Stimulated activated naive CD8-positive, alpha-beta T cell treated with anti-CD3 and anti-CD28 coated beads, Interleukin-15, amount 100 ng/mL, for 72 hours (primary cell): ENCODE measurements at places on chromosomes 5 and 9.
A peak's percentile ranks its signal among the peaks of the same experiment; 100 is the strongest.

GRCh38 chr9:5563417-5563815 lies 53.1 kb downstream of the PDCD1LG2 start:
- DNase-seq, result no peak

GRCh38 chr5:44871401-44871800 lies 62.7 kb downstream of the MRPS30 start:
- DNase-seq, result no peak

- DNase-seq, result peak; percentile 15
Measured at GRCh38 chr5:62256161-62257019, 49.6 kb upstream of the KIF2A start.

GRCh38 chr9:101966691-101967090 lies 228.2 kb upstream of the GRIN3A start:
- no peak for DNase-seq

DNA sequence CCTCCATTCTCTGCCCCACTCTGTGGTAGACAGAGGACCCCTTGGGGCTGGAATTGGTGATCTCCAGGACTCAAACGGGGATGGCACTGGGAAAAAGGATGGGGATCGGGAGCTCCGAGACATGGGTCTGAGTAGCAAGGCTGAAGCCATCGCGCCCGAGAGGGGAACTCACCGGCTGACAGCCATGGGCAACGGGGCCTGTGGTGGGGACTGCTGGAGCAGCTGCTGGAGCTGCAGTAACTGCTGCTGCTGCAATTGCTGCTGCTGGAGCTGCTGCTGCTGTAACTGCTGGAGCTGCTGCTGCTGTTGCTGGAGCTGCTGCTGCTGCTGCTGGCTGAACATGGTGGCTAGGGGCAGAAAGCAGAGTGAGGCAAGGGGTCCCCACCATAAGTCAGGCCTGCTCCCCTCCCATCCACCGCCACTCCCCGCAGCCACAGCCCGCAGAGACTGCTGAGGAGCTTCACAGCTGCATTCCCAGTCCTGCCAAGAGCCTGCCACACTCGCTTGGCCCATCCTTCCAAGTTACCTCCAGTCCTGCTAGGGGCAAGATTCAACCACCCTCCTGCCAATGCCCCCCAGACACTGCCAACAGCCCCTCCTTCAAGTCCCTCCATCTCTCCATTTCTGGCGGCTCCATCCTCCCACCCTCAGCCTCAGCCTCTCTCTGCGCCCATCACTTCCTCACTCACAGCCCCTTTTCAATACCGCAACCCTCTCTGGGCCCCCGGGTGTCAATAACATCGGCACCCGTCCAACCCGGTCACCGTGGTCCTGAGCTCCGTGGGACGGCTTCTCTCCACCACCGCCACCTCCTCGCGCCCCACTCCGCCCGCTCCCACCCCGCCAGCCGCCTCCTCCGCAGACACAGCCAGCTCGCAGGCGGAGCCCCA lies 611 bp downstream of the CIZ1 start:
- peak; percentile 22 for DNase-seq

- no peak for DNase-seq
Measured at GRCh38 chr5:74035521-74035937, 409.5 kb downstream of the ARHGEF28 start.

GRCh38 chr9:97908705-97909104 lies 13.6 kb downstream of the TRMO start:
- DNase-seq, result no peak

DNA sequence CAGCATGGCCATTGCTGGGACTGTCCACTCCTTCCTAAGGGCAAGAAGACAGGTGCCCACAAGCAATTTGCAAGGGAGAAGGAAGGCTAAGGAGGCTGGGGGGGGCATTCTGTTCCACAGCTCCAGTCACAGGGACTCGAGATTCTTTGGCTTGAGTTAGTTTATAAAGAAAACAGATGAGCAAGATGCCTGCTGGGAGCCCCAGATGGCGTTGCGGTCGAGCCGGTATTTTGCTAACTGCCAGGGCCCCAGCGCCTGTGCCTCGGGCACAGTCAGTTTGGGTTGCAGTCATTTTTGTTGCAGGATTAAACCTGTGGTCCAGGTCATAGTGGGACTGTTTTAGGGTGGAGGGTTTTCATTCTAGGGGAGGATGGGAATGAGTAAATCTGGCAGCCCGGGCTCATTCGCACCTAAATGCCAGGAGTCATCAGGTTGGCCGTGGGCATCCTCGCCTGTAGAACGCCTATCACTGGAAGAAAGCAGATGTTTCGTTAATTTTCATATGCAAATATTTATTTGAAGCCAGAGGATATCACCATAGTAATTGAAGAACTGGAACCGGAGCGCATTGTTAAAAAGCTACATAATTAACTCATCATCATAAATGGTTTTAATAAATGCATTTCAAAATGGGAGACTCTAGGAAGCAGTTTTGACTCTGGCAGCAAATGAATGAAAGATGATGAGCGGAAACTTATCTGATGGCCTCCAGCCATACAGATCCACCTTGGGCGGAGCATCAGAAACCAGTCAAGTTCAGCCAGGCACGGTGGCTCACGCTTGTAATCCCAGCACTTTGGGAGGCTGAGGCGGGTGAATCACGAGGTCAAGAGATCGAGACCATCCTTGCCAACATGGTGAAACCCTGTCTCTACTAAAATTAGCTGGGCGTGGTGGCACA lies 87.1 kb upstream of the FCN2 start:
- no peak for DNase-seq

DNA sequence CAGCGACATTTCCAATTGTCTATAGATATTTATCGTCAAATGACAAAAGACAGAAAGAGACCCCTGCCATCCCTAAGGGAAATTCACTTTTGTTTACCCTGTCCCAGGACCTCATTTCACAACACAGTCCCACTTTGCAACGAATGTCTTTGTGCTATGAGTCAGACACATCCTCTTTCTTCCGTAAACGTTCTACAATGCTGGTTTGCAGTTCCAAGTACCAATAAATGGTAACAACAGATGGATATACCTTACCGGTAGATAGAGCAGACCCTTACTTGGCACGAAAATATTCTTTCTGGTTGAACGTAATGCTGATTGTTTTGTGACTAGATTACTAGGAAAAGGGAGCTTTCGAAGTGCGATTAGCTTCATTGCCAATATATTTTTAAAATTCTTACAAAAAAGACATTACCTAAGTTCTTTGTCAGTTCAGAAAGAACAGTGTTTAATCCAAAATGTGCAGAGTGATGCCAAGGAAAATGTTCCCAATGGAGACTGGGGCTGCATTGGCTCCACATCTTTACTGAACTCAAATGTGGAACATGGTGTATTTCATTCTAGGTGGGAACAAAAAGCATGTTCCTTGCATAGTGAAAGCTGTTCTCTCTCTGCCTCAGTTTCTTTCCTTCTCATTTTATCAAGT lies 202.5 kb upstream of the SLC27A6 start:
- no peak for DNase-seq

DNA sequence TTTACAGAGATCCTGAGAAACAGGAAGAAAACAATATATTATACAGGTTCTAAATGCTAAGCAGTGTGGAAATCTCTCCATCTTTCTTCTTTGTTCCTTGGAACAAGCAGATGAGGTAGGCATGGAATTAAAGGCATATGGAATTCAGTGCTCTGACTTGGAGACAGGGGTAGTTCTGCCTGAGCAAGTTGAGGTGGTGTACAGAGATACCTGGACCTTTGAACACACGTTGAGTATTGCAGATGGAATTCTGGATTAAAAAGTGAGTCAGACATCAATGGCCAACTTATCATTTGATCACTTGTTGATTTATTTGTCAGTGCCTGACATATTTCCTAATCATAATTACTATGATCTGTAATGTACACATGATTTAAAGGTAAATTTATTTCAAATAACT lies 293.9 kb upstream of the IRX4 start:
- no peak for DNase-seq

DNA sequence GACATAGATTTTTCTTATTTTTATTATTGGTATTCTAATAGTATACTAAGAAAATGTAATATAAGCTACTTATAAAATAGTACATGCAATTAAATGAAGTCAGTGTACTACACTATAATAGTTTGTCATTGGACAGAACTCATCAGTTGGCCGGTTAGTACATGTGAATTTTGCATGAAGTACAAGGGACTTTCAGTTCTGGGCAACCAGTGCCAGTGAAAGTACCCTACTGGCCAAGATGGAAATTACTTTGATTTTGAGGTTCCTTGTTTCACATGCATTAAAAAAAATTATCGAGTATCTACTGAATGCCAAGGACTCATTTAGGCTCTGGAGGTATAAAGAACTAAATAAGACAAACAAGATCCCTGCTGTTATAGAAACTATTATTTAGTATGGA lies 213.4 kb upstream of the ELL2 start:
- no peak for DNase-seq

DNA sequence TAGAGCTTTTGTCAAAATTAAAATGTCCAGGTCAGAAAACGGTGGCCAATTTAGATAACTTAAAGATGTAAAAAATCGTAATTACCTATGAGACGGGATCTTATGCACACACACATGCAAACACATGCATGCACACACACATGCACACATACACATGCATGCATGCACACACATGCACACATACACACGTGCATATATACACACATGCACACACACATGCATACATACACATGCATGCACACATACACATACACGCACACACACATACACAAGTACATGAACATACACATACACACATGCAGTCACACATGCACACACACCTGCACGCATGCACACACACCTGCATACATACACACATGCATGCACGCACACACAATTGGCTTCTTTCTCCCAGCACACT lies 362.0 kb downstream of the IRX1 start:
- no peak for DNase-seq

DNA sequence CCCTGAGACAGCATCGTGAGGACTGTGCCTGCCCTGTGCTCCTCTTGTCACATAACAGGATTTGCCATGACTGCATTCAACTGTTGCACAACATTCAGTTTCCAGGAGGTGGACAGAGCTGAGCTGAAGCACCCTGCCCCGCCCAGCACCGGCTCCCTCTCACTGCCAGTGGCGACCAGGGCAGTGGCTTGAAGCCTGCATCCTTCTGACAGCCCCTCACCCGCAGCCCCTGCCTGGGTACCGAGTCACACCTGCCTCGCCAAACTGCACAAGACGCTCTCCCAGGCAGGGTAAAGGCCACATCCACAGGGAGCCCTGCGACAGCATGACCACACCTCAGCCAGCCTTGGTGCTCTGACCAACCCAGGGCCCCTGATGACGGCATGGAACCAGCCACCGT lies 59.9 kb upstream of the ZNF354A start:
- no peak for DNase-seq

DNA sequence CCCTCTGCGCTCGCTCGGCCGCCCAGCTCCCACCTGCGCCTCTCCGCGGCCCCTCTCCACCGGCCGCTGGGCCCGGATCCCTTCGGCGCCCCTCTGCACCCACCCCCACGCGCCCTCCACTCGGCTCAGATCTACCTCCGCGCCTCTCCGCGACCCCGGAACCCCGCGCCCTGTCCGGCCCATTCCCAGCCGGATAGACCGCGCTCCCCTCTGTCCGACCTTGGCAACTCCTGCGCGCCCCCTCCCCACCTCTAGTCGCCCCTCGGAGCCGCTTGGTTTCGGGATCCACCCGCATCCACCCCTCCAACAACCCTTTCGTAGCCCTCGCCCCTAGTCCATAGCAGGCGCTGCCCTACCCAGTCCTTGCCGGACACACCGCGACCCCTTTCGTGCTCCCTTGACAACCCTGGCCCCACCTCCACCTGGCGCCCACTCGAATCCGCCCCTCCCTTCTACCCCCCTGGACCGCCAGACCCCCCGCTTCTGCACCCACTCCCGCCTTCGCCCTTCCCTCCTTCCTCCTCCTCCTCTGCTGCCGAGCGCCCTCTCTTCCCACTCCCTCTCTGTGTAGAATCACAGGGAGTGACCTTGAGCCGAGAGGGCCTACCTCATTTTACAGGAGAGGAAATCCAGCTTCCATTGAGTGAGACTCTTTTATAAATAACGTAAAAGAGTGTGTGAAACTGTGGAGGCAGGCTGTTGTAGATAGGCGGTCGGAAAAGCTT lies 525 bp upstream of the AK3 start:
- DNase-seq, result no peak

GRCh38 chr5:115321309-115321708 lies 24.9 kb upstream of the CCDC112 start:
- no peak for DNase-seq

- no peak for DNase-seq
Measured at GRCh38 chr5:106876665-106877194, 794.0 kb downstream of the EFNA5 start.

- DNase-seq, result no peak
Measured at GRCh38 chr5:117103703-117104102, 529.1 kb upstream of the SEMA6A start.

DNA sequence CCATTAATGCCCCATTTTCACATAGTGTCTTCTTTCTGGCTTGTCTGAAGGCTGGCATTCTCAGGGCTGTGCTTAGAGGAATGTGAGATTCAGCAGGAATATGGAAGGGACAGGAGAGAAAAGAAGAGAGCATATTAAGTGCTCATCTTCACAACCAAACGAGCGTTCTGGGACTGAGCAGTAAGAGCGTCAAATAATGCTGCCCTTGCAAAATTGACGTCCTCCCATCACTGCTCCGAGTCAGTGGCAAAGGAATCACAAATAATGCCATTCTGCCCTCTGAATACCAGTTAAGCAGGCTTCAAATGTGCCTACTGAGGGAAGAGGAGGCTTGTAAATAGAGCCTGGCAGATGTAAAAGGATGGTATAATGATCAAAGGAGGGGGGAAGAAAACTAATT lies 351.2 kb downstream of the EBF1 start:
- DNase-seq, result no peak

- no peak for DNase-seq
Measured at GRCh38 chr5:100539519-100539918, 4.3 kb downstream of the FAM174A start.

DNA sequence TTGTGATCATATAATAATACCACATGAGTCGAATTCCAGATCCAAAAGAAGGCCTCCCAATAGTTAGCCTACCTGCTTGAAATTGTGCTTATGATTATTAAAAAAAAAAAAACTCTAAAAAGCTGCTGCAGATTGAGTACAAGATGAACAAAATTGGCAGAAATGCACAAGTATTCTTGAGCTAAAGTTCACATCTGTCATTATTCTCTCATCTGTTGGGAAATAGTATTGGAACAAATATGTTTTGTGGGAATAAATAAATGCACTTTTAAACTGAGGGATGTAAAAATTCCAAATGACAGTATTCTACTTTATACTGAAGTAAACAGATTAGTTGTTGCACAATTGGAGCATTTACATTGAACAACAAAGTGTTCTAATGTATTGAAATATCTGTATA lies 15.7 kb downstream of the DAB2 start:
- no peak for DNase-seq

GRCh38 chr5:116672203-116672602 lies 97.6 kb upstream of the SEMA6A start:
- no peak for DNase-seq

- no peak for DNase-seq
Measured at GRCh38 chr5:113807427-113807991, 294.0 kb downstream of the YTHDC2 start.

DNA sequence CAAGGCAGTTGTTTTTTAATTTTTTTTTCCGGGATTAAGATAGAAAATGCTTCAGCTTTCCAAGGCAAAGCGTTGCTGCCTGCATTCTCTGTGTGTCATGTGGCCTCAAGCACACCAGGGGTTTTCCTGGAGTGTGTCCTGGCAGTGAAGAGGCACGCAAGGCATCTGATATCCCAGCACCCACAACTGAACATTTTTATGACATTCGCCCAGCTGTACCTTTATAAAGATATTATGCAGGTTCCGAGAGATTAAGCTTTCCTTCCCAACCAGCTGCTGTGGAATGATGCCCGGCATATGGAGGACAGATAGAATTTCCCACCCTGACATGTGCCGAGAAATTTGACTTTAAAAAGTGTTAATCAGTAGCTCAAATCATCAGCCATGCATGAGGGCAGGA lies 205.6 kb downstream of the GADD45G start:
- no peak for DNase-seq

- no peak for DNase-seq
Measured at GRCh38 chr5:10719965-10720364, 41.1 kb downstream of the DAP start.
